ENCODE measurements at places on chromosomes 7 and 10.

DNA sequence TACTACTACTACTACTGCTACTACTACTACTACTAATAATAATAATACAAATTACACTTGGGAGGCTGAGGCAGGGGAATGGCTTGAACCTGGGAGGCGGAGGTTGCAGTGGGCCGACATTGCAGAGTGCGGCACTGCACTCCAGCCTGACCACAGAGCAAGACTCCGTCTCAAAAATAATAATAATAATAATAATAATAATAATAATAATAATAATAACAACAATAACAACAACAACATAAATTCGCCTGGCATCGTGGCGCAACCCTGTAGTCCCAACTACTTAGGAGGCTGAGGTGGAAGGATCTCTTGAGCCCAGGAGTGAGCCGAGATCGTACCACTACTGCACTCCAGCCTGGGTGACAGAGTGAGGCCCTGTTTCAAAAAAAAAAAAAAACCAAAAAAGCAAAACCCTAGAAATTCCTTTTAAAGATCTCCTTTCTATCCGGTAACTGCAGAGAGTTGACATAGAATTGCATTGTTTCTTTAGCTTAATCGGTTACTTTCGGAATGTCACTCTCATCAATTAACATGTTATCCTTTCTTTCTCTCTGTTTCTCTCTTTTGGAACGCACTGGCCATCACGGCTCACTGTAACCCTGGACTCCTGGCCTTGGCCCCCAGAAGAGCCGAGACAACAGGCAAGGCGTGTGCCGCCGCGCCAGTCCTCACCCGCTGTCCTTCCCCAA, 972 bp downstream of the PHYH start:
- DNase-seq = no peak

DNA sequence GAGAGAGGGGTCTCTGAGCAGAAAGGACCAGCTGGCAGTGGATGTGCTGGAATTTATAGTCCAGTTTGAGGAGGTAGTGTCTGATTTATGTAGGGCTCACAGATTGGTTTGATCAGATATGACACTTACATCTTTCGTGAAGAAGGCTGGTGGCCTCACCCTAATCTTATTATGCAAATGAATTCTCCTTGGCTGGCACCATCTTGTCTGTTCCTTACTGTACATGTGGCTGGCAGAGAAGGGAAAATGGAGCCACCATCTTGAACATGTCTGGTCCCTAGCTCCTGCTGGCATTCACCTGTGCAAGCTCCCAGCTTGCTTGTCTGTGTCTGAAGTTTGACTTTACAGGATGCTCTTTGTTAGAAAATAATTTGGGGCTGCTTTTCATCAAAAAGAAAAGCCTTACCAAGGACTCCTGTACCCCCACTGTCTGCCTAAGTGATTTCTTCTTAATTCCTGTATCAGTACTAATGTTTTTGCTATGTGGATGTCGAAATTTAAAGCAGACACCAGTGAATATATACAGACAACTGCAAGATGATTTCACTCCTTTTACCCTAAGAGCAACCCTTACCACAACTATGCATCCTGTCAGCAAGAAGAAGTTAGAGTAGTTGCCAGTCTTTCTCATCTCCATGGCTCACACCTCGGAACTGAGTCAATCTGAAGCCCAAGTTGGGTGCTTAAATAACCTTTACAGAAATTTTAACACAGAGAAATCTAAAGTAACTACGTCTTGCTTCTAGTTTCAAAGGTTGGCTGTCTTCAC, 322.0 kb upstream of the SEMA3D start:
- DNase-seq = no peak

DNA sequence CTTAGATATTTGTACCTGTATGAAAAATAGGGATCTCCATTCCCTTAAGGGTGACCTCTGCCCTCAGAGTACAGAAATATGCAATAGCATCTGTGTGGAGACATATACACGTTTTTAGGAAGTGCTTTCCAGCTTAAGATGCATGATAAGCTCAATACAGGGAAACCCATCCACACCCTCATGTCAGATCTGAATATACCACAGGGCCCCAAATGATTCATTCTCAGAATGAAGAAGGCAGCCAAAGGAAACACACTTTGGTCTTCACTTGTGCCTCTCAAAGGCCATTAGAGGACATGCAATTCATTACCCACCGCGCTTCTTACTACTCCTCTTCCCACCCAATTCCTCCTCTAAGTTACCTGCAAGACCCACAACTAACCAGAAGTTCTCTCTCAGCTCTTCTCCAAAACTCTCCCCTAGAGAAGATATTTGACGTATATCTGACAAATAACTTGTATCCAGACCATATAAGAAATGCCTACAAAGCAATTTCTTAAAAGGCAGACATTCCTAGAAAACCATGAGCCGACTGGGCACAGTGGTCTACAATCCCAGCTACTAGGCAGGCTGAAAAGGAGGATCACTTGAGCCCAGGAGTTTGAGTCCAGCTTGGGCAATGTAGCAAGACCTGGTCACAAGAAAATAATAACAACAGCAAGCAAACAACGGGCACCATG, 103.0 kb downstream of the OAT start:
- DNase-seq = no peak

- no peak for DNase-seq
These were observed 5.6 kb downstream of the NEURL1 start for GRCh38 chr10:103498936-103499638.

GRCh38 chr7:78412216-78412858, 613.8 kb downstream of the PHTF2 start:
- no peak for DNase-seq

DNA sequence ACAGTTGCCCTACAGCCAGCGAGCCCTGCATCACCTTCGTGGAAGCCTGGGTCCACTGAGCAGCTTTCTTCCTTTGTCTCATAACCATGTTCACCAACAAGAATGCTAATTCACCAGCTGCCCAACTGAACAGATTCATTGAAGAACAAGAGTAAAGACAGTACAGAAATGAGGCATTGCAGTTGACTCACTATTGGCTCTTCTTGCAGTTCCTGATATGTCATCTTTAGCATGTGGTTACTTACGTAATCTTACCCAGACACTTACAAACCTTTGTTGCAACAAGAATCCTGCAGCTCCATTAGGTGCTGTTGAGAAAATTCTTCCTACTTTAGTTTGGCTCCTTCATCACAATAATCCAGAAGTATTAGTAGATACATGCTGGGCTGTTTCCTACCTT, 174.0 kb upstream of the TPK1 start:
- no peak for DNase-seq

- no peak for DNase-seq
These were observed 205.0 kb downstream of the PTPRN2 start for GRCh38 chr7:158382363-158383254.

- no peak for DNase-seq
These were observed 83.5 kb downstream of the TSPAN12 start for GRCh38 chr7:120774481-120774880.

- DNase-seq = no peak
These were observed 304.8 kb downstream of the GLRX3 start for GRCh38 chr10:130440971-130441370.

GRCh38 chr7:88881136-88881535, 85.6 kb upstream of the TEX47 start:
- no peak for DNase-seq

- no peak for DNase-seq
These were observed 45.6 kb downstream of the SPDYE5 start for GRCh38 chr7:75537731-75538130.

DNA sequence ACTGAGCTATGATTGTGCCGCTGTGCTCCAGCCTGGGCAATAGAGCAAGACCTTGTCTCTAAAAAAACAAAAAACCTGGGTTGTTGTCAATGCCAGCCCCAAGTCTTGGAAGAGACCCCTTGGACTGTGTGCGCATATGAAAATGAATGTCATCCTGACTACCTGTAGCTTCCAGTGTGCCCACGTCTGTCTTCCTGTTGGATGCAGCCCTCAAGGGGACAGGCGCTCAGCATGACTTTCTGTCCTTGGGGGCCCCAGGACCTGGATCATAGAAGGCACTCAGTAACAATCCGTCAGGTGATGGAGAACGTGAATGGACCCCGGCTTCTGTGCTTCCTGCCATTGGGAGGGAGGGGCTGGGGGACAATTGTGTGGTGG, 9.0 kb downstream of the PRF1 start:
- no peak for DNase-seq

DNA sequence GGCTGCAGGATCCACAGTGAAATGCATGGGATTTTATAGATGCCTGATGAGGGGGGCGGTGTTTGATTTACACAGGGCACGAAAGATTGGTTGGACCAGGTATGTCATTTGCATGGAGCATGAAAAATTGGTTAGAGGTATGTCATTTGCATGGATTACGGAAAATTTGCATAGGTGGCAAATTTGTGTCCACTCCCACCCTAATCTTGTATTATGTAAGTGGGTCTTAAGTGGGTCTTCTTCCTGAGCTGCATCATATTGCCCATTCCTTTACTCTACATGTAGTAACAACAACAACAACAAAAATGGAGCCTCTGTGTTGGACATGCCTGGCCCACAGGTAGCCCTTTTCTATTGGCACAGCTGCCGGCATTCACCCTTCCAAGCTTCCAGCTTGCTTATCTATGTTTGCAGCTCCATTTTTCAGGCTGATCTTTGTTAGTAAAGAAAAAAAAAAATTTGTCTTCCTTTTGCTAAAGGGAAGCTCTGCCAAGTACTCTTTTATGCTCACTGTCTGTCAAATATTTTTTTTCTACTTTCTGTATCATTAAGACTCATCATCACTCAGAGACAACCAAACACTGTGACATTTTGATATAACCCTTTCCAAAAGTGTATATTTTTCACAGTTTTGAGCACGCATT, 10.3 kb upstream of the ZNF273 start:
- DNase-seq = no peak

- DNase-seq = no peak
These were observed 44.2 kb upstream of the TMEM213 start for GRCh38 chr7:138753610-138754009.

- DNase-seq = no peak
These were observed 4.8 kb downstream of the DOCK4 start for GRCh38 chr7:112201411-112201810.

- DNase-seq = no peak
These were observed 255.5 kb upstream of the CXCL12 start for GRCh38 chr10:44640429-44640828.

GRCh38 chr10:132199854-132200311, 13.1 kb downstream of the DPYSL4 start:
- DNase-seq = no peak

GRCh38 chr10:79116801-79117723, 48.3 kb downstream of the ZMIZ1 start:
- peak; percentile 53 for DNase-seq

GRCh38 chr7:115293628-115294240, 371.8 kb downstream of the MDFIC start:
- DNase-seq = no peak

DNA sequence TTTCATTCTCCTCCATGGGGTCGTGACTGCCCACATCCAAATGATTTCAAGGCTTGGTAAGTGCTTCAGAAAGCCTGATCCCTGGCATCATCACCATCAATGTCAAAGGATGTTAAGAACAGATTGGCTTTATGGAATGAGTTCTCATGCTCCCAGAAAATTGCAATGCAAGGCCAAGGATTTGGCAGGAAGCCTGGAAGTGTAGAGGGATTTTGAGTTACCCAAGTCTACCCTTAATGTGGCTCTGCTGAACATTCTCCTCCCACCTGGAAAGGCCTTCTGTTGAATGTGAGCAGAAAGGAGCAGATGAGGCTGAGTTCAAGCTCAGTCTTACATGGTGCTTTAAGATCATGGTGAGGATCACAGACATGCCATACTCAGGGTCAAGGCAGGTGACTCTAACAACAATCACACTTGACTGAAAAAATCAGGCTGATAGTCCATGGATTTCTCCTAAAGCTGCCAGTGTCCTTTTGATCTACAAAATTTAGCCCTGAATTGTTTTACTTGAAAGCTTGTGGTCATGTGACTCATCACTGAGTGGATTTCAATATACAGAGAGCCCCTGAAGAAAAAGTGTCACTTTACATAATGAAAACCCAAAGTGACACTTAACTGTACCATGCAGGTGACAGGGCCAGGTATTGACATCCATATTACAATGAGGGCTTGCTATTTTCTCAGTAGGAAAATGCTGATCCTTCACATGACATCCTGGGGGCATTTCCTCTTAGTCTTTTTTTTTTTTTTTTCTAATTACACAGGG, 111.1 kb upstream of the PDLIM1 start:
- DNase-seq = no peak
